Activated CD4-positive, alpha-beta T cell treated with anti-CD3 and anti-CD28 coated beads for 36 hours (primary cell): ENCODE measurements at places on chromosomes 3 and 15. TPM values are rescaled to one million over a fixed set of nuclear protein-coding genes. Genes with fewer than 3 reads are reported as not detected.

Gene FBN1
- 0.56 TPM for total RNA-seq

Gene FGD5
- not detected for total RNA-seq

Gene GABRR3
- total RNA-seq = not detected

Gene PARP15
- total RNA-seq = 7.8 TPM

Gene TIGIT
- total RNA-seq = 23.5 TPM

Gene TEX264
- 37.4 TPM for total RNA-seq

Gene LSAMP
- total RNA-seq = not detected

Gene GTPBP8
- total RNA-seq = 34.3 TPM

Gene DLEC1
- total RNA-seq = 0.19 TPM

Gene MESP1
- total RNA-seq = 2.9 TPM

Gene ANKRD63
- not detected for total RNA-seq

Gene MTFMT
- 19.9 TPM for total RNA-seq

Gene ACOX2
- total RNA-seq = not detected
